ENCODE measurements at places on chromosomes 12 and 14.

DNA sequence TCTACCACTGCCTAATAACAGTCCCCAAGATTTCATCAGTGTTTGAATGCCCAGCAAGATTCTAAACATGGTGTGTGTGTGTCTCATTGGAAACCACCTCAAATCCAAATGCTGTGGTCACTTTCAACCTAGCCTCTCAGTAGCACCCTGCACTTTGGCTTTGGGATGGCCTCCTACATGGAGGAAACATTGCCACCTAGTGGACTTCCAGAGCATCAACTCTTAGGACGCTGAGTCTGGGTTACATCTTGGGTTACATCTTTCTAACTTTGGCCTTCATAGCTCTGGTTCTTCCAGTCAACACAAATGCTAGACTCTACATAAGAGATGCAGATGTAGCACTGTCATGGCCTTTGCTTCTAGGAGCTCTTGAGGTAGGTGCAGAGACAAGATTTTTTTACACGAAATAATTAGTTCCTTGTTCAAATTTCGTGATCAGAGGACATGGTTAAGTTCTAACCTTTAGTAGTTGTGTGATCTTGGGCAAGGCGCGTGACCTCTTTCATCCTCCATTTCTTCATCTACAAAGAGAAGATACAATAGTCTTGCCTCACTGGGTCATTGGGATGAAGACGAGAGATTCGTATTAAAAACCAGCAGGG is 113.5 kb upstream of the VASH1 start:
- peak; percentile 28 for DNase-seq

DNA sequence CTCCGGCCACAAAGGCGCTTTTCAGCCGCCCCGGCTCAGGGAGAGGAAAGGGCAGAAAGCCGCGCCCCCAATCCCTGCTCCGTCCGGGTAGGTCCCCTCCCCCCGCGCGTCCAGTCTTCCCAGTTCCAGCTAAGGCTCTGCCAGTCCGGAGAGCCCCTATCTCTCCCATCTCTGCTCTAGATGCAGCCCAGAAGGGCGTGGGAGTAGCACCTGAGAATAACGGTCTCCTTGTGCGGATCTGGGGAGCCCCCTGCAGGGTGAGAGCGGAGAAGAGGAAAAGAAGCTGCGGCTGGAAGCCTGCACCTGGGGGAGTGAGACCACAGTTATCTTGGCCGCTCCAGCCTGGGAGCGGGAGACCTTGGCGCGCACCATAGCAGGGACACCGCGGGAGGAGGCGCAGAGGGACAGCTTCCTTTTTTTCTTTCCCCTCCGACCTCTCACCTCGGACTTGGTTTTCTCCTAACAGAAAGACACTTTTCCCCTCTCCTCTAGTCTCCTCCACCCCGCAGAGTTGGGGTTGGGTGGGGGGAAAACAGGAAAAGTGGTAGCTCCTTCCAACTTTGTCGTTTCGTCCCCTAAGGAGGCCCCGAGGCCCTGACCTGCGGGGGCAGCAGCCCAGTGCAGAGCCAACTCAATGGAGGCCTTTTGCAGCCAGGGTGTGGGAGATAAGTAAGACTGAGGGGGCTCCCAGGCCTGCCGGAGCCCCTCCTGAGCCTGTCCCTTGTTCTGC is 2.4 kb downstream of the DHH start:
- DNase-seq = no peak

- DNase-seq = no peak
These were observed 171.0 kb upstream of the FOXN3 start for GRCh38 chr14:89588016-89588415.

DNA sequence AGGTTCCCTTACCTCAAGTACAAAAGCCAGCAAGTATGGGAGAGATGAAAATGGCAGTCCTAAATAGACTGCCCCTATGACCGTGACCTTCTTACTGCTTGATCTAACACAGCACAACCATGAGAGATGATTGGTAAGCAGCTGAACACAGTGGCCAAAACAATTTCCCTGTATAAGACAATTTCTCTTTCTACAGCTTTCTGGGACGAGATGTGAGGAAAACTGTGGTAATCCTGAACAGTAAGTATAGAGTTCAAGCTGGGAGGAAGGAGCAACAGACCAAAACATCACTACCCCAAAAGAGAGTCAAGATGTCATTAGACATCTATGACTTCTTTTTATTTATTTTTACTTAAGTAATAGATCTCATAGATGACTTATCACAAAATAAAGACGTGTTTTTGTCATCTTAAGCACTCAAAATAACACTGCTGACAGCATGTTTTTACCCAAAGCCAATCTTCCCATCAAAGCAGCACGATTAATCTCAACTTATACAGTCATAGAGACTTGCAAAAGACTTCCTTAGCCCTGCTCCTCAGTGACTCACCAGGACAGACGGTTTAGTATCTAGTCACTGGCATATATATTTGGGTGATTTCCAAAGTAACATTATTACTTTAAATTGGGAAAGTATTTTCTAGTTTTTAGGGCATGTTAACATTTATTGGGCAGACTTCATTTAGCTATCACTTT is 3.7 kb downstream of the TMEM52B start:
- no peak for DNase-seq

GRCh38 chr14:47022721-47023120 is 371.1 kb upstream of the RPL10L start:
- no peak for DNase-seq

DNA sequence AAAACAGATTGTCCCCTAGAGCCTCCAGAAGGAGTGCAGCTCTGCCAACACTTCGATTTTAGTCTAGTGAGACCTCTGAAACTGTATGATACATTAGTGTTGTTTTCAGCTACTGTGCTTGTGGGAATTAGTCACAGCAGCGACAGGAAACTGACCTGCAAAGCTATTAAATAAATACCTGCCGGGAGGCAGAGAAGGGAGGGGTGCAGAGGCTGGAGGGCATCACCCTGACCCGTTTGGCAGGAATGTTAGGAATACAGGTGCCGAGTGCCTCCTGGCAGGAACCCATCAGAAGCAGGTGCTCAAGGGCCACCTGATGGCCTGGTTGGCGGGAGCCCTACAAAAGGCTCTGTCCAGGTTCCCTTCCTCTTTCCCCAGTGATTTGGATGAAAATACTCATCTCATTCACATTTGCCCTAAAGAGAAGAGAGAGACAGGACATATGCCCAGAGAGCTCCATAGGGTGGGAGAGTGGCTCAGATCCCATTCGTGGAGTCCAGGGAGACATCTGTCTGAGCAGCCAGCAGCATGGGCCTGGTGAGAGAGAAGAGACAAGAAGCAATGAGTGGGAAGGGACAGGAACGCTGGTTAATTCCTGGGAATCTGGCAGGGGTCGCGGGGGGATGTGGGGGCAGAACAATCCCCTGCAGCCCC is 44.6 kb downstream of the C14orf132 start:
- DNase-seq = no peak

DNA sequence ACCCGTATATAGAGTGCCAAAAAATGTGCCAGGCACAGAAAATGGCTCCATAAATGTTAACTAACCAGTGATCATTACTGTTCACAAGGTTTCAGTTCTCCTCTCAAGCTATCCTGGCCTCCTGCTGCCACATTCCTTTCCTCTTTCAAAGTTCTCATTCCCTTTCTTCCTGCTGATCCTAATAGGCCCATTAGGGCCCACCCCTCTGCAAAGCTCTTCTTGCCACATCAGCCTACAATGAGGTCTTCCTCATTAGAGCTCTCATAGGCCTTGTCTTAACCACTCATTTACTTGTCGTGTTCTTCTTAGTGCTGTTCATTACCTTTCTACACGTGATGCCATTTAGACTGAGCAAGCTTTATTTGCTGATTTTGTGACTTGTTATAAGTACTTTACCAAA is 40.5 kb downstream of the RPS29 start:
- no peak for DNase-seq

DNA sequence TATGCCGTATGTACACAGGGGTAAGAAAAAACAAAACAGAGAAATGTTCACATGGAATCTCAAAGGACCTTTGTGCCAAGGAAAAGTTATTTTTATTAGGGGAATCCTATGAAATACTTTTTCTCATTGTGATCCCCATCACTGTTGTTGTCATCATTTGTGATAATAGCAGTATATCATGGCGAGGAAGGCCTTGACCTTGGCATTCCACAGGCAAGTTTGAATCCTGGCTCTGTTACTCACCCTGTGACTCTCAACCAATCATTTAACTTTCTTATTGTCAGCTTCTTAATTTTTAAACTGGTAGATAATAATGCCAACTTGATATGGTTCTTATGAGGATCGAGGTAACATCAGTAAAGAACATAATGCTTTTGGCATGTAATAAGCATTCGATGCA is 142.2 kb upstream of the DDHD1 start:
- DNase-seq = no peak

GRCh38 chr14:41605550-41606281 is 960 bp upstream of the LRFN5 start:
- no peak for DNase-seq

DNA sequence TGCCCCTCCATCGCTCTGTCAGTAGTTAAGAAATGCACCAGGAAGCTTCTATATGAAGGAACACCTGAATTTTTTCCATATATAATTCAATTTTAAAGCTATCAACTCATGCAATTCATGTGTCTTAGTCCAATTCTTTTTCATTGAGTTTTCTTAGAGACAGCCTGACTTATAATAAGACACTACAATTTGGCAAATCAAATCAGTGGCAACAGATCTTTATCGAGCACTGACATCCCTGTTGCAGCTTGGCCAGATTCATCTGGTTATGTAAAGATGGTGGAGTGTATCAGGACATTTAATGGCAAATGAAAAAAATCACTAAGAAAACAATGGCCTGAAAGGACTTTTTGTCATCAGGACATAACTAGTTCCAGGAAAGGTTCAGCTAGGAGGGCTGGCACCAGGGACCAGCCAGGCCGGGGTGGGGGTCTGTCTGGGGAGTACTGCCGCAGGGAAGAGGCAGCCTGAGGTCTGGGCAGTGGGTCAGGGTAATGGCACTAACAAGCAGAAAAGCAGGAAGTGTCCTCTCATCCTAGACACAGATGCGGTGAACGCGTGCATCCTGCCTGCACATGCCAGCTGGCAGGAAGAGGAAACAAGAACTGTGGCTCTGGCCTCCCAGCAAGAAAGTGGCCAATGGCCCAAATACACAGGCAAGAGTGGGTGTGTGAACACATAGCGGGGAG is 100.5 kb upstream of the LMNTD1 start:
- no peak for DNase-seq

- DNase-seq = peak; percentile 43
These were observed 112.0 kb downstream of the TSPAN8 start for GRCh38 chr12:71045781-71046180.

DNA sequence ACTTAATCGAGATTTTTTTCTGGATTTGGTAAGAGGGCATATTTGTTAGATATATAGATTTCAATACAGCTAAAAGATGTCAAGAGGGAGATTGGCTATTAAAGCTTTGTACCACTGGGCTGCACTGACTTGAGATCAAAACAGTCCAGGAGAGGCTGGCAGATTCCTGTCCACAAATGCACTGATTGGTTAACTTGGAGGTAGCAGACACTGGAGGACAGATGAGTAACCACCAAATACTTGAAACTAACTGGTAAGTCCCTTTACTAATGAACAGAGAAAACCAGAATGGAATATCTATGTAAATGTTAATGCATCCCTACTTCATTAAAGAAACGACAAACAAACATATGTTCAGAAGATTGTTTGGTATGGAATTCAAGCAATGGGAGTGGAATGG is 416.6 kb downstream of the LRIG3 start:
- no peak for DNase-seq

DNA sequence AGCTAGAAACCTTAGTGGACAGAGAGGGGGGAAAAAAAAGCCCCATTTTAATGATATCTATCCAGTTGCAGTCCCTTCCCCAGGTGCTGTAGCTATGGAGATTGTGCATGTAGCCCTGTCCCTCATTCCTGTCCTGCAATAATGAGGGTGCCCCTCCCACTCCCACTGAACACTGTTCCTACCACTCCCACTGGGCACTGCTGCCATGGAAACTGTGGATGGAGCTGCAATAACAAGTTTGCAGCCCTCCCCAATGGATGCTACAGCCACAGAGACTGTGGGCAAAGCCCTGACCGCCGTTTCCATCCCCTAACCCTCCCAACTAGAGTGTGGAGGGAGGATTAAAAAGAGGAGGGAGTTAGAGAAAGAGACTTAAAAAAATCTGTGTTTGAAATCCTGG is 238.3 kb downstream of the FUT8 start:
- DNase-seq = no peak

GRCh38 chr14:60665177-60665550 is 15.9 kb upstream of the SIX1 start:
- DNase-seq = no peak

DNA sequence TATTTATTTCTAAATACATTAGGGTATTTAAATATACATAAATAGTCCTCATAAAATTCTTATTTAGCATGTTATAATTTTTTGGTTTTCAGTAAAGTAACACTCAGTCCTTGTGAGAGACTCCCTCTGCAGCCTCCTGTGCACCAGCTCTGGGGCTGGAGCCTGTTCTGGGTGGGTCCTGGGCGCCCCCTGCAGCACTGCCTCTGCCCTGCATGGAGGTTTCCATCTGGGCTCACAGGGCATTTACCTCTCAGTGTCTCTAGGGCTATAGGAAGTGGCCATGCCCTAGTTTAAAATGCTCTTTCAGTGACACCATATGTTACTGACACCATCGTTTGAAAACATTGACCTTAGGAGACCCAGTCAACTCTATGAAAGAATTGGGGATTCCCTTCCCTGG is 1155.2 kb downstream of the TMEM121 start:
- DNase-seq = no peak

DNA sequence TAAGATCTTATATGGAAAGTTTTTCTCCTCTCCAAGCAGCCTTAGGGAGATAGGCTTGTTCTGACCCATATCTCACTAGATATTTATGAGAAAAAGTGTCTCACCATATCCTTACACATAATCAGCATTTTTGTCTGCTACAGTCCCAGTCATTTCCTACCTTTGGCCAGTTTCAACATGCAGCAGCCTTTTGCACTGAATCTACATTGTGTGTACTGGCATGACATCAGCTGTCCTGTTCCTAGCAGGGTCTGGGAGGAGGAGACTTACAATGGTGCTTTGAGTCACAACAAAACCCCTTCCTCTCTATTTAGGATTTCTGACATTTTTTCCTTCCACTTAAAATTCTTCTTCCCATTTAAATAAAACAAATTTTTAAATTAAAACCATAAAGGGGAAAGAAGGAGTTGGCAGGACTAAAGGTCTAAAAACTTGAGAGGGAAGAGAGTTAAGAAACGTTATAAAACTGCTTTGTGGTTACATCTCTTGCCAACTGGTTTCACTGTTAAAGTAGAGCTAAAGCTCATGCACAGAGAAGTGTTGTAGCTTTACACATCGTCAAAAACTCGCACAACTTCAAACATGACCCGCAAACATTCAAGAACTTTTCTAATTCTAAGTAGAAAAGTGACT is 53.3 kb upstream of the CERS5 start:
- no peak for DNase-seq

GRCh38 chr14:85293612-85294234 is 236.2 kb upstream of the FLRT2 start:
- no peak for DNase-seq

DNA sequence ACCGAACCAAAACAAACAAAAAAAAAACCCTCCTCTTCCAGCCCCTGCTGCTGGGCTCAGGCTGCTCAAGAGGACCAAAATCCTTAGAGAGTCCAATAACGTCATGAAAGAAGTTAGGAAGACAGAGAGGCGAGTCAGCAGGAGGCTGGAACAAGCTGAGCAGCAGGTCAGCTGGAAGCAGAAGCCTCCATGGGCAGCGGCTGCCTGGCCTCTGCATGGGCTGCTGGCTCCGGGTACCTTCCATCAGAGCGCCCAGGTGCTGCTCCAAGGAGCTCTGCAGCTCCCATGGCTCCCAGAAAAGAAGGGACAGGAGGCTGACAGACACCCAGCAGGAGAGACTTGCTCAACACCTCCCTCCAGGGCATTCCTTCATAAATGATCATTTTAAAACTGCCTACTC is 3.2 kb upstream of the KRT2 start:
- DNase-seq = no peak

All from astrocyte of the cerebellum (primary cell).